RWPE2 (cell line): ENCODE measurements at places on chromosomes 6 and 20.

- no peak for DNase-seq
Observed at GRCh38 chr6:105952772-105953690, 133.1 kb upstream of the PRDM1 start.

DNA sequence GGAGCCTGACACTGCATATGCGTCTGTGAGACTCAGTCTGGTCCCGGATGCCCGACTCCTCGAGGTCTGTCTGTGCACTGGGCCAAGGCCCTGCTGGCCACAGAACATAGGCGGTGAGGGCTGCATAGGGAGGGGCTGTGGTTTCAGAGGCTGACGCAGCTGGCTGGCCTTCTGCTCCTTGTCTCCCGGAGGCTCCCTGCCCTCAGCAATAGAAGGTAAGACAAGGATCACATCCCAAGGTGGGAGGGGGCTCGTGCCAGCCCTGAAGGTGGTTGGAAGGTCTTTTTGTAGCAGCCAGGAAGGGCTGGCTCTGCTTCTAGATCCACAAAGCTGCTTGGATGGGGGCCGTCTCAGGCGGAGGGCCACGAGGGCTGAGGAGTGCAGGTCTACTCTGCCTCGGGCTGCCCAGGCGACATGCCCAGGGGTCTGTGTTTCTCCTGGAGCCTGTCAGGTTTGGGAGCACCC is 239.8 kb upstream of the SULF2 start:
- DNase-seq: peak; percentile 92

DNA sequence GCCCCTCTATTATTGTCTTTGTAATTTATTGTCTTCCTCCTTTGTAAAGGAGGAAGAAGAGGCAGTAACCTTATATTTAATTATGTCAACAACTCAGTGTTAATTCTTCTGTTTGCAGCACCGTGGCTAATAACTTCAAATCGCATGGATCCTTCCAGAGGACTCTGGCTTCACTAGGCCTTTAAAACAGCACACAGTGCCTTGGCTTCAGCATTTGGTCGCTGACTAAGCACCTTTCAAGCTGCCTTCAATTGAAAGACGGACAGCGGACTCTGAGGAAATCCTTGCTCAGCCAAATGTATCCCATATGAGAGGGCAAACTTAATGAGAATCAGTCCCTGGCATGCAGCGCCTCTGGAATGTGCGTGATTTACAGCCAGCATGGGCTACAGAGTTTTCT is 64.2 kb downstream of the SGK1 start:
- no peak for DNase-seq

DNA sequence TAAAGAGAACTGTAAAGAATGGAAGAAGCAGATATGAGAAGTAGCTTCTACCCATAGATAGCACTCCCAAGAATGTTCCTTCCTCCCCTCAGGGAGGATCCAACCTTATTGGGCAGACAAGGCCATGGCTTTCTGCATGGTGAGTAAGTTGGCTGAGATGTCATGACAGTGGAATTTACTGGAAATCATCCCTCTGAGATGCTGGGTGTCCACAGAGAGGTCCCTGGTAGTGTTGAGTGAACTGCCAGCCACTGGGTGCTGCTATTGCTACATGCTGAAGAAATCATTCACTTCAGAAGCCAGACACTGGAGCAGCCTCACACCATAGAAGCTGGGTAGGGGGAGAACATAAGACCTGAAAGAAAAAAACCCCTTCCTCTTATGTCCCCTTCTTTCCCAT is 46.4 kb upstream of the FERMT1 start:
- DNase-seq: no peak

GRCh38 chr6:111809766-111810165 is 63.5 kb downstream of the FYN start:
- DNase-seq: no peak

- DNase-seq: no peak
Observed at GRCh38 chr6:137486416-137486815, 7.8 kb downstream of the OLIG3 start.

- peak; percentile 92 for DNase-seq
Observed at GRCh38 chr20:40689100-40689942, at the start of gene MAFB. MAFB (minus strand) TSS chr20:40689236; CDS start chr20:40688850, 386 bp downstream.

- peak; percentile 83 for DNase-seq
Observed at GRCh38 chr6:146905181-146905704, 299.0 kb upstream of the STXBP5 start.

DNA sequence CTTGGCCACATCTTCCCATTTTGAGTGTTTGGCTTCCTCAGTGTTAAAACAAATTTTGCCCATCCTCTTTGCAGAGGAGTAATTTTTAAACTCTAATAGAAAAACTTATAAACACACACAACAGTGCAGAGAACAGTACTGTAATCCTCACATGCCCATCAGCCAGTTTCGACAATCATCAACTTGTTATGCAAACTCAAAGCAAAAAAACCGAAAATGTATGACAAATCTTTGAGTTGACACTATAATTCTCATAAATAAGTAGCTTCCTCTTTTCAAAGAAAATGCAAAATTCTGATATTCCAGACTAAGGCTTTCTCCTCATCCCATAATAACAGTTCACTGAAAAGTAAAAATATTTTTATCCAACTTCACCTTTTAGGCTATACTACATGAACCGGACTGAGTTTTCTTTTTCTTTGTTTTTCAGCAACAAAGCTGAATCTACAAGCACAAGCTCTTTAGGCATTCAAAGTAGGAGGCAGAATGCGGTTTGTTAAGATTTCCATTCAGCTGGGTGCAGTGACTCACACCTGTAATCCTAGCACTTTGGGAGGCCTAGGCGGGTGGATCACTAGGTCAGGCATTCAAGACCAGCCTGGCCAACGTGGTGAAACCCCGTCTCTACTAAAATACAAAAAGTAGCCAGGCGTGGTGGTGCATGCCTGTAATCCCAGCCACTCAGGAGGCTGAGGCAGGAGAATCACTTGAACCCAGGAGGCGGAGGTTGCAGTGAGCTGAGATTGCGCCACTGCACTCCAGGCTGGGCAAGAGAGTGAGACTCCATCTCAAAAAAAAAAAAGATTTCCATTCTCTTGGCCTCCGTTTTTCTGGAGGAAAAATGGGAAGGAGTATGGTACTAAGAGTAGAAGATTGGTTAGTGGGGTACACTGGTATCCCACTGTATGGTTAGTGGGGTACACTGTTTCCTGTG is 74.8 kb downstream of the GCNT2 start:
- no peak for DNase-seq

DNA sequence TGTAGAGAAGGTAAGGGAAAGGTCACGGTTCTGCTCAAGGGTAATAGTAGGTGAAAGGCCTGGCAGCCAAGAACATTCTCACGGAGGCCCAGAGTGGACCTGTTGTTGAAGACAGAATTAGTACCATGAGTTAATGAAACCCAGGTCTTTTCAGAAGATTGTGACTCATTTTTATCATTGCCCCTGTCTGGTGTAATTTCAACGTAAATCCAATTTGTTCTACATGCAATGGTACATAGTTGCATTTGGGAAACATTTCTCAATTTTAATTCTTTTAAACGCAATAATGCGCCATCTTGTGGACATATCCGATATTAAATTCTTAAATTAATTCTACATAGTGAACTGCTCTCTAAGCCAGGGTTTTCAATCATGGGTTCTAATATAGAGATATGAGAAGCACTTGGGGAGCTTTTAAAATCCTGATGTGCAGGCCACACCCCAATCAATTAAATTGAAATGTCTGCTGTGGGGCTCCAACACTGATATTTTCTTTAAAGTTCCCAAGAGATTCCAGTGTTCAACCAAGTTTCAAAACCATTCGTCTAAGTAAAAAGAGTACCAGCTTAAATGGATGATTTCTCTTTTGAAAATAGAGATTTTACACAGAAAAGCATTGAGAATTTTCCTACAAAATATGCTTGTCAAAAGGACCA is 257.4 kb downstream of the PLCB1 start:
- DNase-seq: no peak

DNA sequence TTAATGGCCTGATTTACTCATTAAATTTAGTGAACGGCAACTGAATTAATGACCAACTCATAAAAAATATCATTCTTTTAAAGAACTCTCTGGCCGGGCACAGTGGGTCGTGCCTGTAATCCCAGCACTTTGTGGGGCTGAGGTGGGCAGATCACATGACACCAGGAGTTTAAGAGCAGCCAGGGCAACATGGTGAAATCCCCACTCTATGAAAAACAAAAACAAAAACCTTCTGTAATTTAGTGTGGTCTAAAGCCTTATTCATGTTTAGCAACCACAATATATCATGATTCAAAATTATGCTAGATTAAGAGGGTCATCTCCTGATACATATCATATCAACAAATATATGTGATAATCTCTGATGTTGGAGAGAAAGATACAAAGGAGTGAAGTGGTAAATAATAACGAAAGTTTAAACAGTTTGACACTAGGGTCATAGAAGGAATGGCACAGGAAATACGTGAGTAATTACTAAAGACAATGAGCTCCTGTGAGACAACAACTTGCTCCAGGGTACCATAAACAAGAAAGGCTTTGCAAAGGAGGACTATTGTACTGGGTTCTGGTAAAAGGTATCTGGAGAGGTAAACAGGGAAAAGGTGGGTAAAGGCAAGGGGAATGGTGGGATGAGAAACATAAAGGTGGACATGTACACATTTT is 5.7 kb downstream of the ELOVL4 start:
- DNase-seq: no peak

GRCh38 chr6:100880149-100880852 is 828 bp downstream of the ASCC3 start:
- no peak for DNase-seq

DNA sequence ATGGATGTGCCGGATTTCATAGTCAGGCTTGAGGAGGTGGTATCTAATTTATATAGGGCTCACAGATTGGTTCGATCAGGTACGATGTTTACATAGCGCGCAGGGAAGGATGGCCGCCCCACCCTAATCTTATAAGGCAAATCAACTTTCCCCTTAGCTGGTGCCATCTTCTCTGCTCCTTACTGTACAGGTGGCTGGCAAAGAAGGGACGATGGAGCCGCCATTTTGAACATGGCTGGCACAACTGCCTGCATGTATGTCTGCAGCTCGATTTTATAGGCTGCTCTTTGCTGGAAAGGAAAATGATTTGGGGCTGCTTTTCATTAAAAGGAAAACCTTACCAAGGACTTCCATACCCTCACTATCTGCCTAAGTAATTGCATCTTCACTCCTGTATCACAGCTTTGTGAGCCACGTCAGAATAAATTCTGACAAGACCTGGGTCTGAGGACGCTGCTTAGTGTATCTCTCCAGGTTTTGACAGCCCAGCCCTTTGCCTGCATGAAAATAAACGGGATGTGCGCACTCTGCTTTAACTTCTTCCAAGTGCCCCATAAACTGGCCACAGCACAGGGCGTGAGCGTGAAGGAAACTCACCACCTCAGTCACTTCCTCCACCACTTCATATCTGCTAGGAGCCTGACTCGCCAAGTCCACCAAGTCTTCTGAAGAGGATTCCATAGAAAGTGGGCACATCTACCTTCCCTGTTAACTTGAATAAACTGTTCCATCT is 109.4 kb upstream of the ARMC2 start:
- DNase-seq: no peak

GRCh38 chr20:43220612-43221011 is 30.9 kb upstream of the PTPRT start:
- DNase-seq: no peak

DNA sequence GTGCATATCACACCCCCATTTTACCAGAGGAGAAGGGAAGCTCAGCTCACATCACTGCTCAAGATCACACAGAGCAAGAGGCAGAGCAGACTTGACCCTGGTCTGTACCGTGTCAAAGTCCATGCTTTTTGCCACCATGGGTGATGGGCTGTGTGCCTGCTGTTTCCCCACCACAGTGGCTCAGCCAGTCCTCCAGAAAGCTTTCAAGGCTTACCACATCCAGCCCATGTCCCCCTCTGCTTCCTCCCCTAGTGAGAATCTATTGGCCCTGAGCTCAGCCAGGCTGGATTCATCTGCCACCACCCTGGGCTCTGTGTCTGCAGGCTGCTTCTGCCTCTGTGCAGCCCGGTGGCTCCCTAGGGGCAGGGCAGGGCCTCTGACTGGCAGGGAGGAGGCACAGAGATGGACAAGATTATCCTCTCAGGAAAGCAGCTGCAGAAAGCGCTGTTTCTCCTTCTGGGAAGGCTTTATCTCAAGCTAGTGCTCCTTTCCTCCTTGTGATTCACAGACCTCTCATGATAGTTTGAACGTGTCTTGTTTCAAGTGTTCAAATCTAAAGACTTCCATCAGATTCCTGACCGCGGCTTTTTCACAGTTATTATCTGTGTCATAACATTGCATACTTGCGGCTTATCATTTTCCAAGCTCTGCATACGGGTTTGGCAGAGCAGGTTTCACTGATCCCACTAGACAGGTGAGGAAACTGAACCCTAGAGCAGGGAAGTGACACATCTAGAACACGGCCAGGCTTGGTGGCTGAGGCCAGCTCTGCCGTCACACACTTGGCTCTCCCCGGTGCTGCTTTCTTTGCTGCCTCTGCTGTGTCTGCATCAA is 37.4 kb downstream of the VEGFA start:
- no peak for DNase-seq

DNA sequence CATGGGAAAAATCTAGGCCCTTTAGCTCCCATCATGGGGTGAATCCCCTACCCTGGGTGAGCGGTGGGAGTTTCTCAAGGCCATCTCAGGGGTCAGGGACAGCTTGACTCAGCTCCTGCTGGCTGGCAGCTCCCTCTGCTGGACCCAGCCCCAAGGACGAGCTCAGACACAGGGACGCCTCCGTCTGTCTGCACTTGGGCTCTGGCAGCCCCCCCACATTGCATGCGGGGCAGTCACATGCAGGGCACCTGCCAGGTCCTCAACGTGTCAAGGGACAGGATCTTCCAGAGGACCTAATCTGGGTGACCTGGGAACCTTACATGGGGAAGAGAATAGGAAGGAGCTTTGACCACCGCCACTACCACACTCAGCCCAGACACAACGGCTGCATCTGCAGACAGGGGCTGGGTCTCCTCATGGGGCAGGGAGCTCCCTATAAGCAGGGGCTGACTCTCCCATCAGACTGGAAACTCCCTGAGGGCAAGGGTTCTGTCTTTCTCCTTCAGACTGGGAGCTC is 173.4 kb downstream of the MRPL14 start:
- no peak for DNase-seq

- DNase-seq: no peak
Observed at GRCh38 chr6:154140743-154141142, 101.7 kb downstream of the OPRM1 start.

- no peak for DNase-seq
Observed at GRCh38 chr20:58840816-58841538, 9.7 kb downstream of the GNAS-AS1 start.

- no peak for DNase-seq
Observed at GRCh38 chr20:53336892-53337291, 256.7 kb downstream of the ZNF217 start.

DNA sequence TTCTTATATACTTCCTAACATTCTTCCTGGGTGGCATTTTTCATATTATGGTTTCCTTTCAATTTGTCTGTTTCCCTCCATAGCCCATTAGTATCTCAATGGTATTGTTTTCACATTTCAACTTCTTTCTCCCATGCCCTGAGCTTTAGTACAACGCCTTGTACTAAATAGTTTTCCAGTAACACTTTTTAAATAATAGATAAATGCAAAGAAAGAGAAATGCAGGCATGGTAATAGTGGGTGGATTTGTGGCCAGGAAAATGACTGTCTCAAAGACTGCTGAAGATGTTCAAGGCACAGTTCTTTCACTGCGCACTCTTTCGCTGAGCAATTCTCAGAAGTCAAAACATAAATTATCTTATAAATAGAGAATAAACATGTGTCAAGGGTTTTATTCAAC is 145.1 kb downstream of the LCA5 start:
- DNase-seq: no peak

GRCh38 chr20:62980970-62981369 is 25.8 kb downstream of the BHLHE23 start:
- DNase-seq: no peak

- no peak for DNase-seq
Observed at GRCh38 chr20:19310541-19310940, 98.1 kb downstream of the SLC24A3 start.

GRCh38 chr6:159720708-159721107 is 6.6 kb upstream of the WTAP start:
- no peak for DNase-seq

- DNase-seq: no peak
Observed at GRCh38 chr6:21666853-21667681, 73.5 kb downstream of the SOX4 start.
